A549 treated with DMSO at 1 μM for 4 hours (cell line): ENCODE measurements at places on chromosomes 1 and 21. TPM values are rescaled to one million over a fixed set of nuclear protein-coding genes. Genes with fewer than 3 reads are reported as not detected.

The RAB13 gene
- 129 to 155 TPM (median 130 TPM) in 5 replicates for total RNA-seq

The GPR3 gene
- 1.7 to 2.4 TPM (median 1.9 TPM) in 5 replicates for total RNA-seq

The SLC22A15 gene
- total RNA-seq: 0.50 to 1.1 TPM (median 0.52 TPM) in 5 replicates

The ATP8B2 gene
- total RNA-seq: 25.7 to 37.6 TPM (median 31.0 TPM) in 5 replicates

The WNT3A gene
- 0.02 to 0.05 TPM in 2 of 5 replicates, not detected in the others for total RNA-seq

The NPHS2 gene
- total RNA-seq: not detected in 5 replicates

The SCMH1 gene
- 10.0 to 14.8 TPM (median 12.7 TPM) in 5 replicates for total RNA-seq

The WDR4 gene
- 21.1 to 32.5 TPM (median 31.4 TPM) in 5 replicates for total RNA-seq

The IRF2BP2 gene
- total RNA-seq: 97.7 to 142 TPM (median 118 TPM) in 5 replicates

The JTB gene
- total RNA-seq: 109 to 159 TPM (median 148 TPM) in 5 replicates

The PSRC1 gene
- 18.6 to 25.2 TPM (median 24.6 TPM) in 5 replicates for total RNA-seq

The RGS16 gene
- 0.14 to 0.32 TPM (median 0.20 TPM) in 5 replicates for total RNA-seq

The SPAG17 gene
- not detected in 5 replicates for total RNA-seq

The RIMKLA gene
- total RNA-seq: 0.44 to 0.97 TPM (median 0.85 TPM) in 5 replicates

The LENEP gene
- not detected in 5 replicates for total RNA-seq

The S100A14 gene
- total RNA-seq: 0.30 to 0.74 TPM (median 0.60 TPM) in 5 replicates

The LDLRAD2 gene
- total RNA-seq: 0.08 to 0.20 TPM (median 0.12 TPM) in 3 of 5 replicates, not detected in the others

The NFYC gene
- 33.6 to 42.5 TPM (median 40.0 TPM) in 5 replicates for total RNA-seq

The OSBPL9 gene
- total RNA-seq: 30.2 to 40.5 TPM (median 39.7 TPM) in 5 replicates

The MXRA8 gene
- total RNA-seq: 0.14 to 0.27 TPM (median 0.23 TPM) in 5 replicates

The ADAM15 gene
- 64.6 to 76.9 TPM (median 67.8 TPM) in 5 replicates for total RNA-seq

The GALNT2 gene
- 146 to 174 TPM (median 163 TPM) in 5 replicates for total RNA-seq

The FBXO2 gene
- 7.6 to 9.4 TPM (median 9.2 TPM) in 5 replicates for total RNA-seq

The SLC25A34 gene
- total RNA-seq: 0.13 to 0.40 TPM (median 0.21 TPM) in 5 replicates

The TSPAN2 gene
- 0.80 to 1.8 TPM (median 1.0 TPM) in 5 replicates for total RNA-seq

The DNASE2B gene
- total RNA-seq: not detected in 5 replicates

The MYBPHL gene
- total RNA-seq: not detected in 5 replicates

The SHISAL2A gene
- 0.16 TPM in 1 of 5 replicates, not detected in the others for total RNA-seq

The SYPL2 gene
- 0.10 to 0.19 TPM (median 0.15 TPM) in 5 replicates for total RNA-seq

The SPRR2B gene
- total RNA-seq: not detected in 5 replicates

The CBR1 gene
- total RNA-seq: 147 to 185 TPM (median 174 TPM) in 5 replicates

The ATP1A2 gene
- total RNA-seq: 0.02 to 0.06 TPM (median 0.03 TPM) in 3 of 5 replicates, not detected in the others

The CD164L2 gene
- total RNA-seq: not detected in 5 replicates

The LCA5L gene
- 1.3 to 1.8 TPM (median 1.4 TPM) in 5 replicates for total RNA-seq

The OR2L8 gene
- not detected in 5 replicates for total RNA-seq

The GART gene
- 65.5 to 76.6 TPM (median 72.0 TPM) in 5 replicates for total RNA-seq

The CALML6 gene
- 0.20 to 0.28 TPM (median 0.24 TPM) in 5 replicates for total RNA-seq

The SPATA45 gene
- total RNA-seq: 0.39 TPM in 1 of 5 replicates, not detected in the others

The ADAM30 gene
- total RNA-seq: not detected in 5 replicates

The RNF11 gene
- 25.6 to 38.8 TPM (median 32.3 TPM) in 5 replicates for total RNA-seq

The CERS2 gene
- 253 to 265 TPM (median 263 TPM) in 5 replicates for total RNA-seq

The PALMD gene
- total RNA-seq: 0.36 to 0.57 TPM (median 0.50 TPM) in 5 replicates

The AUNIP gene
- total RNA-seq: 6.0 to 8.5 TPM (median 6.3 TPM) in 5 replicates

The F13B gene
- total RNA-seq: 0.05 to 0.13 TPM in 2 of 5 replicates, not detected in the others

The CFHR1 gene
- total RNA-seq: 0.10 to 0.39 TPM (median 0.31 TPM) in 4 of 5 replicates, not detected in the other

The NRIP1 gene
- 12.7 to 25.1 TPM (median 21.7 TPM) in 5 replicates for total RNA-seq

The A3GALT2 gene
- total RNA-seq: not detected in 5 replicates

The WDR3 gene
- total RNA-seq: 34.8 to 41.8 TPM (median 40.4 TPM) in 5 replicates

The ITGB3BP gene
- total RNA-seq: 24.0 to 27.9 TPM (median 26.9 TPM) in 5 replicates

The PLEKHO1 gene
- 8.8 to 10.2 TPM (median 9.8 TPM) in 5 replicates for total RNA-seq

The LCE3E gene
- not detected in 5 replicates for total RNA-seq

The ILF2 gene
- 268 to 316 TPM (median 275 TPM) in 5 replicates for total RNA-seq

The BRDT gene
- total RNA-seq: not detected in 5 replicates

The PKLR gene
- 0.03 TPM in 1 of 5 replicates, not detected in the others for total RNA-seq

The IGFN1 gene
- 0.85 to 1.5 TPM (median 1.1 TPM) in 5 replicates for total RNA-seq

The CYP4A11 gene
- not detected in 5 replicates for total RNA-seq

The CFHR2 gene
- total RNA-seq: not detected in 5 replicates

The ZZZ3 gene
- total RNA-seq: 18.5 to 25.8 TPM (median 20.2 TPM) in 5 replicates
